ENCODE measurements at places on chromosomes 5 and 9. TPM values are rescaled to one million over a fixed set of nuclear protein-coding genes. Genes with fewer than 3 reads are reported as not detected.

DNA sequence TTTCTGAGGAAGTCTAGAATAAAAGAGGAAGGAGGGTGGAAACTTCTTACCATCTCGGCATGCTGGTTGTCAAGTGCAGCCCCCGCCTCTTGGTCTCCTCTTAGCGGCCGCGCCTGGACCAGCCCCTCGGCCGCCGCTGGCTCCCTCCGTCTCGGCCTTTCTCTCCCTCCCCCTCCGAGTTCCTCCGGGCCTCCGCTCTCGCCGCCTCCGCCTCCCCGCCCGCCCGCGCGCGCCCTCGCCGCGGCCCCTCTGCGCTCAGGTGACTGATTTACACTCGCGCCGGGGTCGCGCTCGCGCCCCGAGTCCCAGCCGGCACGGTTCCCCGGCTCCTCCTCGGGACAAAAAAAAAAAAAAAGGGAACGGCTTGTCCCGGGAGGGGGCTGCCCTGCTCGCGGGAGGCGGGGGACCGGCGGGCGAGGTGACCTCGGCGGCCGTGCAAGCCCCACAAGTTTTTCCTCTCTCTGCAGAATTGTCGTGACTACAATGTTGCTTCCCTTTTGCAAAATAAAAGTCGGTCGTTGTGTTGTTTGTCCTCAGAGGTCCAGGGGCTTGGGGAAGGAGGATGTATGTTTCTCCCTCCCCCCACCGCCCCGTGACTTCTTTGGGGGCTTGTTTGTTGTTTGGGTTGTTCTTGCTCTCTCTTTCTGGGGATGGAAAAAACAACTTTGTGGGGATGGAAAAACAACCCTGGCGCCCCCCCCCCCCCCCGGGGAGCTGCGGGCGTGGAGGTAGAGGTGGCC lies at the start of gene BNC2:
Gene BNC2 (minus strand): TSS at position 75 of the 740 bp plus-strand sequence. CDS start 22 bp downstream, at position 53.
- DNase-seq, result peak; percentile 61

GRCh38 chr5:124274949-124275348 lies 471.5 kb downstream of the ZNF608 start:
- DNase-seq, result peak; percentile 75

DNA sequence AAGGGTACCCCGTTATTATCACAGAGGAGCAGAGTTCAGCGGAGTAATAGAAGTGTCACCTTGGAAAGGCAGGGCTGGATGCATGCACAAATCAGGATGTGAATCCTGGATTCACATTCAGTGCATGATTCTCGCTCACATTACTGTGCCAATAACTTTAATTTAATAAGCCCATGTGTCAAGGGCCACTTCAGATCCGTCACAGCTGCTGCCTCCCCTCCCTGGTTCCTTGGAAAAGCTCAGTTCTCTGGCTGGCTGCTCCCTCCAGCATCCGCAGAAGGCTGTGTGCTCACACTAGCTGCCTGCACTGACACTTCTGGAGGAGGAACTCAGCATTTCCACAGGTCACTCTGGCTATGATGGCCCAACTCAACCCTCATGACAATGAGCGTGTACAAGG lies 256.8 kb upstream of the ADAMTS16 start:
- DNase-seq, result no peak

DNA sequence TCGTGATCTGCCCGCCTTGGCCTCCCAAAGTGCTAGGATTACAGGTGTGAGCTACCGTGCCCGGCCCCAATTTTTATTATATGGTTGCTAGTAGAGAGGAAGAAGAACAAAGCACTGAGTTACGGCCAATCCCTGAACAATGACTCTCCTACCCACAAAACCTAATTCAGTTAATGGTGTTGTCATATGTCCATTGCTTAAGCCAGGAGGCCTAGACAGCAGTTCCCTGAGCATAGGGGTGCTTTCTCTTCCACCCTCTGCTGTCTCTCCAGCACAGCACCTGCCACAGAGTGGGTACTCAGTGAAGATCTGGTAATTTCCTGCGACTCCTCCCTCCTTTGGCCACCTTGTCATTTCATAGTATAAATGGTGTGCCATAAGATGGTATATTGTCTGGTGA lies 21.4 kb upstream of the LTC4S start:
- no peak for DNase-seq

DNA sequence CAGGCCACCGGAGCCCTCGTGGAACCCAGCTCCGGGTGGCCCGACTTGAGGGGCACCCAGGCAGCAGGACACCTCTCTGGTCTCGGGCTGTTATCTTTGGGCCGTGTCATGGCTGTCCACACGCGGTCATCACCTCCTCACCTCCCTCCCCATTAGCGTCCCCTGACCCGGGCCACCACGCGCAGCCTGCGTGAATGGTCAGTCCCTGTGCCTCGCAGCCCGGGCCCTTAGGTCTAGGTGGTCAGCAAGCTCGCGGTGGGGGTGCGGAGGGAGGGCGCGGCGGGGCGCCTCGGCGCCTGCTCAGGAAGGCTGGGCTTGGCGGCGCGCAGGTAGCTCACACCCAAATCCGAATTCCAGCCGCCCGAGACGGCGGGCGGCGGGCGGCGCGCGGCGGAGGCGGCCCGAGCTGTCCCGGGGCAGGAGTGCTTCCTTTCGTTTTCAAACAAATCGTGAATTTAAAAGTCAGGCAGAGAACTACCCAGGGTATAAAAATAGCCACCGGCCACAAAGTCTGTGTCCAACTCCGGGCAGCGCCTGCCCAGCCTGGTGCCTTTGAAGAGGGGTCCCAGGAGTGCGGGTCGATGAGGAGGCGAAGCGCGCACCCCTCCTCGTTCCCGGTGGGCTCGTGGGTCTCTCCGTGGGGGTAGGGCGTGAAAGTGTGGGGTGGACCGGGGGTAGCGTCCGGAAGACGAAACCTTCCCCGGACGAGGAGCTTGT lies 1.0 kb upstream of the RXRA start:
- DNase-seq, result peak; percentile 60

- DNase-seq, result peak; percentile 94
These were observed 310.7 kb downstream of the HCN1 start for GRCh38 chr5:45385321-45386058.

DNA sequence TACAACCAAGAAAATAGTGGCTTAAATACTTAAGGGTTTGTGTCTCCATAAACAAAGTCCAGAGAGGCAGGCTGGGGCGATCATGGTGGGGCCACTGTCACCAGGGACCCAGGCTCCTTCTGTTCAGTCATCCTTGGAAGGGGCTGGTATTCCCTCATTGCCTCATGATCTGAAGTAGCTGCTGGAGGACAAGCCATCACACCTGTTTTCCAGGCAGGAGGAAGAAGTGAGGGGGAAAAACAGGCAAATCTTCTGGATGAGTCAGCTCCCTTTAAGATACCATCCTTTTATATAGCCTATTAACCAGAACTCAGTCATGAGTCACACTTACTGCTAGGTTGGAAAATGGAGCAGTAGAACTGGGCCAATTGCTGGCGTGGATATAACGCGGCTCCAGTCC lies 92.3 kb downstream of the DAP start:
- peak; percentile 58 for DNase-seq

DNA sequence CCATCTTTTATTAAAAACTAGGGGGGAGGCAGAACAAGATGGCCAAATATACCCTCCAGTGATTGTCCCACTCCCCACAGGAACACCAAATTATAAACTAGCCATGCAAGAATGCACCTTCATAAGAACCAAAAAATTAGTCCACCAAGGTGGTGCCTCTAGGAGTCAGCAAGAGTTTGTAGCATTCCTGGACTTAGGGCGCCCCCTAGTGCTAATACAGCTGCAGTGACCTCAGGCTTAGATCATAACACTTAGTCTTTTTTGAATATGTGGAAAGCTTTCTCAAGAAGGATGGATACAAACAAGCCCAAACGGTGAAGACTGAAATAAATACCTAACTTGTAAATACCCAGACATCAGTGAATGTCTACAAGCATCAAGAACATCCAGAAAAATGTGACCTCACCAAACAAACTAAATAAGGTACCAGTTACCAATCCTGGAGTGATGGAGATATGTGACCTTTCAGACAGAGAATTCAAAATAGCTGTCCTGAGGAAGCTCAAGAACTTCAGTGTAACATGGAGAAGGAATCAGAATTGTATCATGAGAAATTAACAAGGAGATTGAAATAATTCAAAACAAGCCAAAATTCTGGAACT lies 19.3 kb downstream of the PPIP5K2 start:
- DNase-seq, result peak; percentile 73

Gene BTNL9
- total RNA-seq, result not detected

Gene FSTL4
- not detected for total RNA-seq

All from M059J (cell line).